Tracheal epithelial cell (primary cell): ENCODE measurements at places on chromosomes 4 and X. TPM values are rescaled to one million over a fixed set of nuclear protein-coding genes. Genes with fewer than 3 reads are reported as not detected.

CCDC149 gene
- total RNA-seq: 1.9 and 2.7 TPM in 2 replicates

TMEM271 gene
- total RNA-seq: not detected in 2 replicates

HS6ST2 gene
- total RNA-seq: 5.8 and 16.4 TPM in 2 replicates

TCEAL4 gene
- total RNA-seq: 17.3 and 31.3 TPM in 2 replicates

MAGEB10 gene
- not detected in 2 replicates for total RNA-seq

HOPX gene
- 19.8 and 50.3 TPM in 2 replicates for total RNA-seq

GYG2 gene
- total RNA-seq: not detected in 2 replicates

GPR173 gene
- total RNA-seq: 0.24 TPM in 1 of 2 replicates, not detected in the other

CT55 gene
- not detected in 2 replicates for total RNA-seq

CXCL6 gene
- 0.21 and 30.8 TPM in 2 replicates for total RNA-seq

SCRG1 gene
- not detected in 2 replicates for total RNA-seq

P2RY4 gene
- total RNA-seq: not detected in 2 replicates

GNRHR gene
- total RNA-seq: 0.43 TPM in 1 of 2 replicates, not detected in the other

FAM47C gene
- total RNA-seq: not detected in 2 replicates

GRXCR1 gene
- not detected in 2 replicates for total RNA-seq

NPY2R gene
- not detected in 2 replicates for total RNA-seq

SH3RF1 gene
- total RNA-seq: 10.8 and 10.9 TPM in 2 replicates

SULT1B1 gene
- total RNA-seq: under 0.01 TPM in 1 of 2 replicates, not detected in the other

SAGE1 gene
- not detected in 2 replicates for total RNA-seq

CSAG1 gene
- total RNA-seq: not detected in 2 replicates

PRDM5 gene
- 4.1 and 10.0 TPM in 2 replicates for total RNA-seq

KLHL4 gene
- 0.21 and 0.48 TPM in 2 replicates for total RNA-seq

LRAT gene
- 0.72 and 4.3 TPM in 2 replicates for total RNA-seq

CYLC1 gene
- not detected in 2 replicates for total RNA-seq

TLR6 gene
- 0.48 and 0.64 TPM in 2 replicates for total RNA-seq

TLR10 gene
- under 0.01 TPM in 1 of 2 replicates, not detected in the other for total RNA-seq

CFP gene
- total RNA-seq: not detected in 2 replicates

FAM53A gene
- total RNA-seq: 1.9 and 3.6 TPM in 2 replicates

IL15 gene
- 1.3 and 5.5 TPM in 2 replicates for total RNA-seq

SPACA5 gene
- total RNA-seq: not detected in 2 replicates

COL4A6 gene
- total RNA-seq: 24.1 and 26.9 TPM in 2 replicates

AKAP14 gene
- total RNA-seq: 0.64 TPM in 1 of 2 replicates, not detected in the other

F8 gene
- 0.64 and 1.4 TPM in 2 replicates for total RNA-seq

CCDC120 gene
- total RNA-seq: 1.2 and 1.3 TPM in 2 replicates

PTTG2 gene
- total RNA-seq: not detected in 2 replicates

USP9X gene
- total RNA-seq: 68.2 and 73.7 TPM in 2 replicates

TCP11X2 gene
- not detected in 2 replicates for total RNA-seq

NEUROG2 gene
- not detected in 2 replicates for total RNA-seq

VCX2 gene
- total RNA-seq: not detected in 2 replicates

PRDM8 gene
- total RNA-seq: 0.21 and 0.48 TPM in 2 replicates

TCEAL7 gene
- total RNA-seq: 3.9 and 4.0 TPM in 2 replicates

NXF2B gene
- total RNA-seq: not detected in 2 replicates

TSPAN7 gene
- total RNA-seq: under 0.01 and 1.3 TPM in 2 replicates
